ENCODE measurements at places on chromosomes 16 and 17. TPM values are rescaled to one million over a fixed set of nuclear protein-coding genes. Genes with fewer than 3 reads are reported as not detected.

CEP295NL gene
- total RNA-seq, result not detected

ADAMTS18 gene
- not detected for total RNA-seq

C16orf96 gene
- not detected for total RNA-seq

OR1A2 gene
- total RNA-seq, result not detected

CRYBA1 gene
- total RNA-seq, result not detected

DNA sequence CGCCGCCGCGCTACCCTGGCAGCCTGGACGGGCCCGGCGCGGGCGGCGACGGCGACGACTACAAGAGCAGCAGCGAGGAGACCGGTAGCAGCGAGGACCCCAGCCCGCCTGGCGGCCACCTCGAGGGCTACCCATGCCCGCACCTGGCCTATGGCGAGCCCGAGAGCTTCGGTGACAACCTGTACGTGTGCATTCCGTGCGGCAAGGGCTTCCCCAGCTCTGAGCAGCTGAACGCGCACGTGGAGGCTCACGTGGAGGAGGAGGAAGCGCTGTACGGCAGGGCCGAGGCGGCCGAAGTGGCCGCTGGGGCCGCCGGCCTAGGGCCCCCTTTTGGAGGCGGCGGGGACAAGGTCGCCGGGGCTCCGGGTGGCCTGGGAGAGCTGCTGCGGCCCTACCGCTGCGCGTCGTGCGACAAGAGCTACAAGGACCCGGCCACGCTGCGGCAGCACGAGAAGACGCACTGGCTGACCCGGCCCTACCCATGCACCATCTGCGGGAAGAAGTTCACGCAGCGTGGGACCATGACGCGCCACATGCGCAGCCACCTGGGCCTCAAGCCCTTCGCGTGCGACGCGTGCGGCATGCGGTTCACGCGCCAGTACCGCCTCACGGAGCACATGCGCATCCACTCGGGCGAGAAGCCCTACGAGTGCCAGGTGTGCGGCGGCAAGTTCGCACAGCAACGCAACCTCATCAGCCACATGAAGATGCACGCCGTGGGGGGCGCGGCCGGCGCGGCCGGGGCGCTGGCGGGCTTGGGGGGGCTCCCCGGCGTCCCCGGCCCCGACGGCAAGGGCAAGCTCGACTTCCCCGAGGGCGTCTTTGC, 3.1 kb downstream of the HIC1 start:
- DNase-seq, result no peak

DNA sequence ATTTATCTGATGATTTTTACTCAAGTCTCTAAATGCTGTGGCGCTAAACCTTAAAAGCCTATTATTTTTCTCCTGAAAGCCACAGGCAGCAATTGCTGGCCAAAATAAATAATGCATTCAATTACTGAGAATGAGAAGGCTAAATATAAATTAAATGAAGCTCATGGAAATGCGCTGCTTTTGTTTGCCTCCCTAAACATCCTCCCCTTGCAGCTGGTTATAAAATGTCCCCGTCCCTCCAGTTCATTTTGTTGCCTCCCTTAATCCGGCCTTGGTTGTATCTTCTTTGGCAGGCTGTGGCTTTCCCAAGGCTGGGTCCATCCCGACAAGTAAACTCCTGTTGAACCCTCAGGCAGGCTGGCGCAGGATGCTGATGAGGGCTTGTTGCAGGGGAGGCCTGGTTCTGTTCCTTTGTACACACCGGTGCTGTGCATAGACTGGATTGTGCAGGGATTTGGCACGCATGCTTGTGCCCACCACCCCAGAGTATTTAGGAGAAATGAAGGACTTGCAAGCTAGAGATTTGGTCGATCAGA, 62.7 kb downstream of the KNOP1 start:
- no peak for DNase-seq

- no peak for DNase-seq
Observed at GRCh38 chr16:11793840-11794239, 3.2 kb downstream of the ZC3H7A start.

DNA sequence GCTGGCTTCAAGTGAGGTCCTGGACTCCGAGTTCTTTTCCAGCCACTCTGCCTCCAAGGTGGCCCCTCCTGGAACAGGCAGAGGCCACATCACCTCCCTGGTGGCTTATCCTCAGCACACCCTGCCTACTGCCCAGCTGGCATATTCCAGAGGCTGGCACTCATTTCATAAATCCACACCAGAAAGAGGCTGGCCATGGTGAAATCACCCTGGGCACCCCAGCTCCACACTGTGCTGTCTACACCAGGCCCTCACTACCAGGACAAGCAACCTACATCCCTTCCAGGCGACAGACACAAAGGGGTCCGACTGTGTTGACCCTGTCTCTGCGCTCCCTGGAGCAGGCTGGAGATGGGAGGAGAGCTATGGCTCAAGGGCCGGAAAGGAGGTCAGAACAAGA, 100.2 kb downstream of the C16orf78 start:
- DNase-seq, result no peak
